ENCODE measurements at places on chromosomes 5 and 9.
A peak's percentile ranks its signal among the peaks of the same experiment; 100 is the strongest.

GRCh38 chr5:72816284-72817075 lies at the start of gene TNPO1:
TSS of gene TNPO1 (plus strand) at chr5:72816661. CDS start at chr5:72816738, 77 bp downstream.
- DNase-seq = peak; percentile 76

GRCh38 chr9:21580636-21581378 lies 98.7 kb upstream of the IFNE start:
- DNase-seq = peak; percentile 92

DNA sequence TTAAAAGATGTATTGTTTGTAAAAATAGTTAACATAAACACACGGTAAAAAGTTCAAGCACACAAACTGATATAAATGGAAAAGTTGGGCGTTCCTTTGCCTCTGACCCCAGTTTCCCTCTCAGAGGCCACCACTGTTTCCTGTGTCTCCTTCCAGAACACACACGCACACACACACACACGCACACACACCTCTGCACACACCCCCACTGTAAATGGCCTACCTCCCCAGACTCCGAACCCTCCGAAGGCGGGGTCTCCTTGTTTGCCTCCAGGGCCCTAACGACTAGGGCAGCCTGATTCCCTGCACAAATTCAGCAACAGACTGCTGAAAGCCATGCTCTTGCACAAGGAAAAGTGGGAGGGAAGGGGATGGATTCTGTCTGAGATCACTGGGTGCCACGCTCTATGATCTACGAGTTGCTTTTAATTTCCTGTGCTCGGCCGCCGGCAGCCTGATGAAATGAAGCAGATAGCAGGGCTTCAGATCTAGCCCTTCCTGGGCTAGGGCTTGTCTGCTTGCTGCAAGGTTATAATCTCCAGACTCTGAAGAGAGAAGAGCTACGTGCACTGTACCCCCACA lies 184.0 kb upstream of the IL12B start:
- no peak for DNase-seq

DNA sequence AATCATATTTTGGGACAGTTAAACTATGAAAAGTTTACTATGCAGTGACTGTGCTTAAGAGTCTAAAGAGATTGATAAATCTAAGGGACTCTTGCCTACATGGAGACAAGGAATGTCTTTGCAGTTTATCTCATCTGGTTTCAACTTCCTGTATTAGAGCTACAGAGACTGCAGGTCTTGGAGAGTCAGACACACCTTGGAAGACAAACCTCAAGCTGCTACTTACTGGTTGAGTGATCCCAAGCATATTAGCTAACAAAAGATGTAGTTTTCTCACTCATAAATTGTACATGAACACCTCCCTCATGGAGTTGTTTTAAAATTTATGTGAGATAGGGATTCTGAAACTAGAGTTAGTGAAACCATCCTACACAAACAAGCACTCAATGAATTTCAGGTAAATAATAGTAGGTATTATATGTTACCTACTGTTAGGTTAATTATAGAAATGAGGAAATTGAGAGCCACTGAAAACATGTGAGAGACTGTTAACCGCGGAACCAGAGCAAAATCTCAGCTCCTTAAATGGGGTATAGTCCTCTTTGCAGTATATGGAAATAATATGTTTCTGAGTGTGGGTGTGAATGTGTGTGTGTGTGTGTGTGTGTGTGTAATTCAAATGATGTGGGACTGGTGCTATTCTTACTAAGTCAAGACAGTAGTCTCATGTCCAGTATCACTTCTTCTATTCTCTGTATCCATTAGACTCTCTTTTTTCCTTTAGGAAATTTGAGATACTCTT lies 752.1 kb downstream of the DTWD2 start:
- DNase-seq = no peak

DNA sequence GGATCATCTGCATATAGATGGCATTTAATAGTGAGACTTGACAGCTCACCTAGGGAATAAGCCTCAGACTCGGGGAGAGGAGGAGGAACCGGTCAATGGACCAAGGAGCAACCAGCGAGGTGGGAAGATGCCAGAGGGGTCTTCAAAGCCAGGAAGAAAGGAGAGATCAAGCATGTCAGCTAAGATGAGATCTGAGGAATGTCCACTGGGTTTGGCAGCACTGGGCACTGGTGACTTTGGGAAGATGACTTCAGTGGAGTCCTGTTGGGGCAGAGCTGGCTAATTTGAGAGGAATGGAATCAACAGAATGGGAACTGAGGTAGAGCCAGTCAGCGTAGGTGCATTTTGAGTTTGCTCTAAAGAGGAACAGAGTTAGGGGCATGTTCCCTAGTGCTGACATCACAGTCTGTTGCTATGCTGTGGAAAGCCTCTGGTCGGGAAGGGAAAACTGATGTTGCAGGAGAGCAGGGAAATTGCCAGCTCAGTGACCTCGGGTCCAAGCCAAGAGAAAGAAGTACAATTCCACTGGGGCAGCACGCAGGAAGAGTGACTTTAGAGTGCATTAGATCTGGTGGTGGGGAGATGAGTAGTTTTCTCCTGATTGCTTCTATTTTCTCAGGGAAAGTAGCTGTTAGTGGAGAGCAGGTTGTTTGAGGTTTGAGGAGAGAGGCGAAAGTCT lies 56.9 kb downstream of the ZNF618 start:
- DNase-seq = no peak

DNA sequence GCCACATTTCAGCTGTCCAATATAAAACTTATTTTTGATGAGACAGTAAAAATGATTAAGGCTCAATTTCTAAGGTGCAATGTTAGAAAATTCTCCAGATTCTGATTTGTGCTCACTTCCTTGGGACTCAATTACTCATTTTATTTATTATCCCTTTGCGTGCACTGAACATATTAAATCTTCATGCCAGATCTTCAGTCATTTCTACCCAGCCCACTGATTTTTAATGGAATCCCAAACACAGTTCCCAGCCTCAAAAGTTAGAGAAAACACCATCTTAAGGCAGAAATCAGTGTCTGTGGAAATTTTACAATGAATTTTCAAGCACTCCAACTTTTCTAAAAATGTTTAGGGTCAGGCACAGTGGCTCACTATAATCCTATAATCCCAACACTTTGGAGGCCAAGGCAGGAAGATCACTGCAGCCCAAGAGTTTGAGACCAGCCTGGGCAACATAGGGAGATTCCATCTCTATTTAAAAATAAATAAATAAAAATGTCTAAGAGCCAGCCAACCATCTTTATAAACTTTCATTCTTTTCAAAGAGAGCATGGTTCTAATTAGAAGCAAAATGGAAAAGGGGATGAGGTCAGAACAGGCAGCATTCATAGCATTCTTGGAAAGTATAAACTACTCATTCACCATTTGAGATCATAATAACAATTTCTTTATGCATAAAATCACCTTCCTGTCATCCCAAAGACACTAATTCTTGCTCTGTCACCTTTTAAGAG lies 53.7 kb downstream of the TLE1 start:
- no peak for DNase-seq

DNA sequence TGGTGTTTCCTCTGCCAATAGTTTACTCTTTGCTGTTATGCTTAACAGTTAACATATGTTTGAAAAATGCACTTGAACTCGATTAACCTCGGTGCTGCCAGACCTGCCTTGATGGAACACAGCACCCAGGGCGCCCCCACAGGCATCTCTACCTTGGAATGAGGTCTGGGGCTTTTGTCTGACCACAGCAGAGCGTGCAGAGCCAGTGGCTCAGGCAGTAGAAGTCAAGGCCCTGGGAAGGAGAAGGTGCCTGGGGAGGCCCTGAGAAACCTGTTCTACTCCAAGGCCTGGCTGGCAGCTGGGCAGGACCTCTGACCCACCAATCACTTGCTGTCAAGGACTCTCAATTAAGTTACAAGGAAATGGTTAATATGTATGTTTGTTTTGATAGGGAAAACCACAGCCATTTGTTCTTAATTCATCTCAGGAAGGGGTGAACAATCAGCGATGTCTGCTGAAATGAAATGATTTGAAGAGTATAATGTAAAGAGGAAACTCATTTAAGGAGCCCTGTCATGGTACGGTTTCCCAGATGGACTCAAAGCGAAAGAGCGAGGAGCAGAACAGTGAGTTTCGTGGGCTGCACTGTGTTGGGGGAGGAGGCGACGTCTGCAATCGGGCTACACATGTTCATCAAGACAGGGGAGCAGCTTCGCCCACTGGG lies 21.9 kb downstream of the MACROH2A1 start:
- no peak for DNase-seq

Measured in A549 (cell line).